ENCODE measurements at places on chromosomes 1 and 21.
A peak's percentile ranks its signal among the peaks of the same experiment; 100 is the strongest.

DNA sequence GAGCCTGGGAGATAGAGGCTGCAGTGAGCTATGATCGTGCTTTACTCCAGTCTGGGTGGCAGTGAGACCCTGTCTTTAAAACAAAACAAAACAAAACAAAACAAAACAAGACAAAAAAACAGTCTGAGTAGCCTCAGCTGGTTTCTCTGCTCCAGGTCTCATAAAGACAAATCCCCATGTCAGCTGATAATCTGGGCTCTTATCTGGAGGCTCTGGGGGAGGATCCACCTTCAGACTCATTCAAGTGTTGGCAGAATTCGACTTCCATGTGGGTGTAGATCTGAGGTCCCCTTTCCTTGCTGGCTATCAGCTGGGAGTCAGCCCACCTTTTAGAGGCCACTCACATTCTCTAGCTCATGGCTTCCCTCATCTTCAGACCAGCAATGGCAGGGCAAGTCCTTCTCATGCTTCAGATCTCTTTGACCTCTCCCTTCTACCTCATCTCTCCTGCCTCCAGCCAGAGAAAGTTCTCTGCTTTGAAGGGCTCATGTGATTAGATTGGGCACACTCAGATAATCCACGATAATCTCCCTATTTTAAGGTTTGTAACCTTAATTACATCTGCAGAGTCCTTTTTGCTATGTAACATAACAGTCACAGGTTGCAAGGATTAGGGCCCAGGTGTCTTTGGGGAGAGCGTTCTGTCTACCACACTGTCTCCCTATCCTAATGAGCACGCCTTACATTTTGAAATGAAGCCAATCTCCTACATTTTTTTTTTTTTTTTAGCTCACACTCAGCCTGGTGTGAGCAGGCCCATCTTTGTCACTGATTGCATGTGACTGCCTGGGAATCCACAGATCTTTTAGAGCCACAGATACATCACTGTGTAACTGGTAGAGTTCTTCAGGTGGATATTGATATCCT lies 7.5 kb upstream of the PYCR2 start:
- H3K27ac ChIP-seq = no peak overlapping the region
- no peaks in the 10 kb centered on the region for H3K4me1 ChIP-seq
- H3K27me3 ChIP-seq = no peaks in the 10 kb centered on the region
- no peak overlapping the region for H3K4me3 ChIP-seq

DNA sequence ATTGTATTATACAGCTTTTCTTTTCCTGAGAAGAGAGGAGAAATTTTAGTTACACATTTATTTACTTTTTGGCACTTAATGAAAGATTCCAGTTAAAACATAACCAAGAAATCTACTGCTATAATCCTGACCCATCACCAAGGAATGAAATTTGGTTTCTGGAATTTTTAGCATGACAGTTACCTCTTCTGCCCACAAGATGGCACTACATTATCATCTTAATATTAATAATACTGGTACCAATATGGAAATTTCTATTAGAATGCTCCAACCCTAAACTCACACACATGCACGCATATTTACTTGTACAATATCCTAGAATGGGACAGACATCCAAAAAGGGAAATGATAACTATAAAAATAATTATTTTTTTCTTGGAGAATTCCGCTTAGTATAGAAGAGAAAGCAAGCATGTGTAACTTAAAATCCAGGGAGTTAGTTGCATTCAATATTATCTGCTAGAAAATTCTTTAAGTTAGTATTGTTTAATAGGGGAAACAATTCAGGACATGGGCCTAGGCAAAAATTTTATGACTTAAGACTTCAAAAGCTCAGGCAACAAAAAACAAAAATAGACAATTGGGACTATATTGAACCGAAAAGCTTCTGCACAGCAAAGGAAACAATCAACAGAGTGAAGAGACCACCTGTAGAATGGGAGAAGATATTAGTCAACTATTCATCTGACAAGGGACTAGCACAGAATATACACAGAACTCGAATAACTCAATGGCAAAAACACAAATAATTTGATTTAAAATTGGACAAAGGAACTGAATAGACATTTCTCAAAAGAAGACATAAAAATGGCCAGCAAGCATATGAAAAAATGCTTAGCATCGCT lies 37.4 kb downstream of the MAP3K21 start:
- DNase-seq = no peak
- H3K4me3 ChIP-seq = no peak overlapping the region
- no peak overlapping the region for H3K27ac ChIP-seq
- no peaks in the 10 kb centered on the region for H3K27me3 ChIP-seq

DNA sequence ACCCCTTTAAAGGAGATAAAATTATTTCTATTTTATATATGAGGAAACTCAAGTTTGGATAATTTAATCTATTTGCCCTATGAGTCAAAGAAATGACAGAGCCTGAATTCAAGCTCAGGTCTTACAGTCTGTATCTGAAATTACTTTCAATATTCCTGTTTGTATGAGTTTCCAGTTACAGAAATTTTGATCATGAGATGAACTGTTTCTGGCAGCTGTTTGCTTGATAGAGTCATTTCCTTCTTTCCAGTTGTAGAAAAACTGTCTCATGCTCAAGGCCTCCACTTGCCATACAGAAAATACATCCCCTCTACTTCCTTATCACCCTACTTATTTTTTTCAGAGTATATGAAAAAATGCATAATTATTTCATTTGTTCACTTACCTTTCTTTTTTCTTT lies 87.6 kb downstream of the PTPRC start:
- H3K27me3 ChIP-seq = no peaks in the 10 kb centered on the region
- no peak for DNase-seq
- no peaks in the 10 kb centered on the region for H3K36me3 ChIP-seq
- H3K27ac ChIP-seq = no peak overlapping the region
- H3K4me1 ChIP-seq = no peaks in the 10 kb centered on the region

GRCh38 chr1:30418061-30418938 lies 305.1 kb downstream of the MATN1 start:
- H3K36me3 ChIP-seq = no peaks in the 10 kb centered on the region
- no peaks in the 10 kb centered on the region for H3K27me3 ChIP-seq
- H3K4me3 ChIP-seq = no peak overlapping the region

- H3K27ac ChIP-seq = no peak overlapping the region
- no peak overlapping the region for H3K4me3 ChIP-seq
Observed at GRCh38 chr1:74160046-74160445, 37.9 kb downstream of the LRRIQ3 start.

- peak overlapping the region; percentile 27 for H3K4me3 ChIP-seq
- H3K4me1 ChIP-seq = peaks cover 7% of the 10 kb centered on the region
- no peak for DNase-seq
- H3K27ac ChIP-seq = no peak overlapping the region
- no peaks in the 10 kb centered on the region for H3K36me3 ChIP-seq
Observed at GRCh38 chr1:156859523-156860112, 701 bp upstream of the INSRR start.

- H3K4me3 ChIP-seq = no peak overlapping the region
- no peaks in the 10 kb centered on the region for H3K27me3 ChIP-seq
- DNase-seq = no peak
- H3K27ac ChIP-seq = no peak overlapping the region
Observed at GRCh38 chr1:53559391-53559815, 100.2 kb downstream of the DMRTB1 start.

GRCh38 chr21:25732091-25732760 lies 2.5 kb downstream of the ATP5PF start:
- DNase-seq = no peak
- H3K27me3 ChIP-seq = no peaks in the 10 kb centered on the region
- H3K4me3 ChIP-seq = no peak overlapping the region
- H3K27ac ChIP-seq = no peak overlapping the region

GRCh38 chr1:54254055-54254454 lies 54.1 kb downstream of the MRPL37 start:
- H3K4me3 ChIP-seq = no peak overlapping the region
- peak; percentile 45 for DNase-seq
- H3K27ac ChIP-seq = no peak overlapping the region
- H3K36me3 ChIP-seq = no peaks in the 10 kb centered on the region

DNA sequence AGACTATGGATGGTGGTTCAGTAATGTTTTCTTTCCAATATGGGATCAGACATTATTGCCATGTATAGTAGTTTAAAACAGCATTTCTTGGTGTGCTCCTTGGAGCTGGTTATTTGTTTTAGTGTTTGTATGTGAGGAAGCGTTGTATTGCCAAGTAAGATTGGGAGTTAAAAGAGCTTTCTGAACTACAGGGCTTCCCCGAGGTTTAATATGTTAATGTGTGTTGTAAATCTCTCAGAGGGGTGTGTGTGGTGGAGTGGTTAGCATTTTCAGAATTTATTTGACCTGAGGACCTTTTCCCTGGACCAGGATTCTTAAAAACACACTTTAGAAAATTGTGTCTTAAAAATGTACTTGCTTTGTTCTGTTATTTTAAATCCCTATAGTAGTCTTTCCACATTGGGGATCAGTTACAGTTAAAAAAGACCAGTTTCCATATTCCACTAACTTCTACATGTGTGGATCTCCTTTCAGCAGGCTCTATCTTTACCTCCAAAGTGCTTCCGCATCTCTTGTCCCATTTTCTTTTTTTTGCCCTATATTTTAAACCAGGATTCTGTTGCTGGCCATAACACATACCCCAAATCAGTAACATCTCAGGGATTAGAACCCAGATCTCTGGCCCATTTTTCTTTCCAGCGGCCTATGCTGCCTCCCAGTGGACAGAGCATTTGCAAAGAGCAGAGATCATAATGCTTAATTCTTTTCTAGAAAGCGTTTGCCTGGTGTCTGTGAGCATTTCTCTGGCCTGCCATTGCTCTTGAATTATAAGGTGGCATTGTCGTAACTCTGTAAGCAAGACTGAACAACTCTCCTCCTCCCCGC lies 58.6 kb downstream of the PBX1 start:
- H3K36me3 ChIP-seq = no peaks in the 10 kb centered on the region
- DNase-seq = peak; percentile 70
- no peak overlapping the region for H3K27ac ChIP-seq
- H3K4me3 ChIP-seq = no peak overlapping the region
